ENCODE measurements at places on chromosomes 4 and X.

- no peaks in the 10 kb centered on the region for H3K27me3 ChIP-seq
- H3K27ac ChIP-seq, result no peak overlapping the region
- DNase-seq, result no peak
- H3K4me3 ChIP-seq, result no peak overlapping the region
- H3K4me1 ChIP-seq, result peaks cover 14% of the 10 kb centered on the region
Observed at GRCh38 chrX:63744850-63745394, 40.1 kb downstream of the ARHGEF9 start.

GRCh38 chr4:146981651-146982050, 36.0 kb upstream of the TTC29 start:
- no peaks in the 10 kb centered on the region for H3K36me3 ChIP-seq
- peaks cover 1% of the 10 kb centered on the region for H3K4me1 ChIP-seq
- H3K4me3 ChIP-seq, result no peak overlapping the region
- peak; percentile 61 for DNase-seq
- peaks cover 17% of the 10 kb centered on the region for H3K27me3 ChIP-seq

GRCh38 chr4:37762294-37762990, 64.0 kb upstream of the PGM2 start:
- no peaks in the 10 kb centered on the region for H3K36me3 ChIP-seq
- H3K27ac ChIP-seq, result no peak overlapping the region
- DNase-seq, result no peak
- no peaks in the 10 kb centered on the region for H3K4me1 ChIP-seq

GRCh38 chrX:71814123-71814912, 51.2 kb downstream of the CXorf49B start:
- H3K4me1 ChIP-seq, result no peaks in the 10 kb centered on the region
- H3K4me3 ChIP-seq, result no peak overlapping the region
- H3K36me3 ChIP-seq, result no peaks in the 10 kb centered on the region
- no peak overlapping the region for H3K27ac ChIP-seq
- no peaks in the 10 kb centered on the region for H3K27me3 ChIP-seq

GRCh38 chr4:53122280-53123116, 243.4 kb downstream of the SCFD2 start:
- H3K27me3 ChIP-seq, result no peaks in the 10 kb centered on the region
- peaks cover 25% of the 10 kb centered on the region for H3K4me1 ChIP-seq
- H3K4me3 ChIP-seq, result no peak overlapping the region

DNA sequence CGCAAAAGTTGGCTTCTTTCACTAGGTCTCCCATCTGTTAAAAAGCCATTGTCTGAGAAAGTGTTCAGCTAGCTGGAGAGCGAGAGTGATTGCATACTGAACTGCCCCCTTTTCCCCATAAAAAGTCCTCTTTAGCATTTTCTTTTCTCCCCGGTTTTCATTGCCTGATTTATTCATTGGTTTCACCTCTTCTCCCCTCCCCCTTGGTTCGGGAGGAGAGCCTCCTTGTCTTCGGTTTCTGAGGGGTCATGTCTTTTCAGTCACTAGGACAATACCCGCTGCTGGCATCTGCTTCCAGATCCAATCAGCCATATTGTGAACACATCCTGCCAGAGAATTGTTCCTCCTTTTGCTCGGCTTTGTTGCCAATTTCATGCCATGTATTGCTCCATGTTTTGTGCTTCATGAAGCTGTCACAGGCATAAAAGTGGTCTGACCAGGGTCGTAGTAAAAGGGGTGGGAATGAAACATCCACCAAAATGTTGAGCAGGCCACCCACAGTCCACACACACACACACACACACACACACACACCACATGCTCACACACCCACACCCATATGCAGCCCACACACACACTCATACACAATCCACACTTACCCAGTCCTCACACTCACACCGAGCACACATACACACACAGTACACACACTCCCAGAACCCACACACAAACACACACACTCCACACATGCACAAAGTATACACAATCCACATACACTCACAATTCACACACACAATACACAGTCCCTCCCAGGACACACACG, 136.0 kb downstream of the NKX6-1 start:
- H3K27me3 ChIP-seq, result no peaks in the 10 kb centered on the region
- no peak overlapping the region for H3K27ac ChIP-seq
- H3K4me3 ChIP-seq, result no peak overlapping the region
- no peaks in the 10 kb centered on the region for H3K36me3 ChIP-seq
- no peak for DNase-seq

- peaks cover 4% of the 10 kb centered on the region for H3K36me3 ChIP-seq
- peaks cover 6% of the 10 kb centered on the region for H3K4me1 ChIP-seq
- DNase-seq, result no peak
- no peaks in the 10 kb centered on the region for H3K27me3 ChIP-seq
Observed at GRCh38 chrX:13764281-13764680, 29.7 kb downstream of the OFD1 start.

DNA sequence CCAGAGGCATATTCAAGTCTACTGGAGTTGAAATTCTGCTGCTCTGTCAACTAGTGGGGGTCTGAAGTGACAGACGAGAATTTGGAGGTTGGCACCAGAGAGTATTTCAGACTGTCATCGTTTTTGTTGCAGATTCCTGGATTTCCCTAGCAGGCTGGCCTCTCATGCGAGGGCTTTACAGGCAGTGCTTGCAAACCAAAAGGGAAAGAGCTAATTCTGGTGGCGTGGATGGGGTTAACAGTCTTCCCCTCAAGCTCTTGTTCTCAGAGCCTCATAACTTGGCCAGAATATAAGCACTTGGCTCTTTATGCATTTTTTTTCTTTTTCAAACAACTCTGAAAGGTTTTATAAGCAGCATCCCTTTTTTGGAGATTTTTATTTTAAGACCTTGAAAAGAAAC, at the start of gene SPARCL1:
SPARCL1 (minus strand) TSS at position 190 of the 400 bp plus-strand sequence. CDS start 29,802 bp downstream, outside the sequence.
- H3K36me3 ChIP-seq, result no peaks in the 10 kb centered on the region
- no peaks in the 10 kb centered on the region for H3K27me3 ChIP-seq
- H3K4me3 ChIP-seq, result no peak within 1 kb of the TSS
- H3K27ac ChIP-seq, result no peak within 1 kb of the TSS
- DNase-seq, result no peak

DNA sequence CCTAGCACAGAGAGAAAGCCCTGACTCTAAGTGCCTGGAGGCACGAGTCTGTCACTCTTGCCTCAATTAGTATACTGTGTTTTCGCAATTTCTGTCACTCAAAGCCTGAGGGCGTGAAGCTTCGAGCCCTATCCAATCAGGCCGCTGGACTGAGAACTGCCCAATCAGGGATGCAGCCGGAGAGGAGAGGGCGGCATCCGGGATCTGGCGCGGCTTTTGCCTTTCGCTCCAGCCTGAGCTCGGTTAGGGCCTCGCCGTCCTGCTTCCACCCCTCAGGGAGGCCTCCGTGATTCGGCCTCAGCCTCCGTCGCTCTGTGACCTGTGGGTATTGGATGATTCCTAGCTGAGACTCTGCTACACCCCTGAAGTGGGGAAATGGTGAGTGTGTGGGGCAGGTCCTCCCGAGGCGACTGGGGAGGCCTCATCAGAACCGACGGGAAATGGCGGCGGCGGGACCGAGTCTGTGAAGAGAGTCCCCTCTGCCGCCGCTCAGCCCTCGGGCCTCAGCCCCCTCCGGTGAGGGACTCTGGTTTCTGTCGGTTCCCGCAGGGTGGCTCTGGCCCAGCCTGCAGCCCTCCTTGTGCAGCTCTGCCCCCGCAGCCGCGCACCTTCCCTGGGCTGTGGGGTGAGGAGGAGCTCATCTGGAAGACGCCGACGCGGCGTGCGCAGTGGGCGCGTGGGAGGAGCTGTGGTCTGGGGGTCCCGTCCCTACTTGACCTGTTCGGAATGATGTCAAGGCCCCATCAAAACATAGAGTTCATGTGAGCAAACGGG, 48.5 kb downstream of the ZNF141 start:
- DNase-seq, result no peak
- no peak overlapping the region for H3K27ac ChIP-seq
- H3K4me1 ChIP-seq, result no peaks in the 10 kb centered on the region
- peak overlapping the region; percentile 69 for H3K4me3 ChIP-seq
- H3K27me3 ChIP-seq, result no peaks in the 10 kb centered on the region
- H3K36me3 ChIP-seq, result no peaks in the 10 kb centered on the region

- H3K27ac ChIP-seq, result no peak overlapping the region
- H3K36me3 ChIP-seq, result peaks cover 3% of the 10 kb centered on the region
- H3K27me3 ChIP-seq, result no peaks in the 10 kb centered on the region
- DNase-seq, result no peak
- no peak overlapping the region for H3K4me3 ChIP-seq
Observed at GRCh38 chrX:24515447-24515846, 50.4 kb downstream of the PDK3 start.

DNA sequence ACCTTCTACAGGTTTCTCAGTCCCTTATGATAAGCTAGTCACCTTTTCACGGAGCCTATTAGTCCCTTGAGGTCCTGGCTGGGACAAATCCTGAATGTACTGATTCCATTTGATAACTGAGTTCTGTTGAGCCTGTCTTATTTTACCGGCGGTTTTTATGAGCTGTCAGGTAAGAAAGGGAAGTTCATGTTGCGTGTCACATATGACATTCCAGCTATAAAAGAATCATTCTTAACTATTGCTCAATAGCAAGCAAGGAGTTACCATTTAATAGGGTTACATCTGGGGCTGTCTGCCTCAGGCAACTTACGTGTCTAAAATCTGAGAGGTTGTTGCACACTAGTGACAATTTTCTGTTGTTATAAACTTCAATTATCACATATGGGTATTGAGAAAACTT, 394.6 kb downstream of the TECRL start:
- H3K27me3 ChIP-seq, result no peaks in the 10 kb centered on the region
- H3K27ac ChIP-seq, result no peak overlapping the region
- no peaks in the 10 kb centered on the region for H3K36me3 ChIP-seq
- no peak for DNase-seq

DNA sequence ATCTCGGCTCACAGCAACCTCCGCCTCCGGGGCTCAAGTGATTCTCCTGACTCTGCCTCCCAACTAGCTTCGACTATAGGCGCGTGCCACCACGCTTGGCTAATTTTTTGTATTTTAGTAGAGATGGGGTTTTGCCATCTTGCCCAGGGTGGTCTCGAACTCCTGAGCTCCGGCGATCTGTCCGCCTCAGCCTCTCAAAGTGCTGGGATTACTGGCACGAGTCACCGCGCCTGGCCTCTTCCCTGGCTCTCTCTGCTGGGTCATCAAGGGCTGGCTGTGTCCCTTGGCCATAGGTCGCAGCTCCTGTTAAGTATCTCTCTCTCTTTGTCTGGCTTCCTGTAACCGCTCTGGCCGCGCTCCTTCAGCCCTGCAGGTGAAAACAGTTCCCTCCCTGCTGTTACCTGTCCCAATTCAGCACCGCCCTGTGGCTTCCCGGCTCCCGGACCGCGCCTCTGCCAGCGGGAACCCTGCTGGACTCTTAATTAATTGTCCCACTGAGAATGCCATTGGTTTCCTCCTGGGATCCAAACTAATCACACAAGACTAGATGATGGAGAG, 1.3 kb upstream of the RGS12 start:
- H3K4me3 ChIP-seq, result peak overlapping the region; percentile 94
- no peak for DNase-seq
- peaks cover 18% of the 10 kb centered on the region for H3K4me1 ChIP-seq
- H3K27me3 ChIP-seq, result no peaks in the 10 kb centered on the region
- no peaks in the 10 kb centered on the region for H3K36me3 ChIP-seq

- no peak overlapping the region for H3K4me3 ChIP-seq
- no peaks in the 10 kb centered on the region for H3K27me3 ChIP-seq
- no peak for DNase-seq
- no peaks in the 10 kb centered on the region for H3K4me1 ChIP-seq
- H3K36me3 ChIP-seq, result no peaks in the 10 kb centered on the region
Observed at GRCh38 chr4:129908117-129908516, 812.2 kb downstream of the C4orf33 start.

GRCh38 chr4:2036866-2037265, 22.3 kb upstream of the NAT8L start:
- DNase-seq, result no peak
- H3K27ac ChIP-seq, result no peak overlapping the region
- H3K4me1 ChIP-seq, result no peaks in the 10 kb centered on the region
- no peak overlapping the region for H3K4me3 ChIP-seq
- no peaks in the 10 kb centered on the region for H3K36me3 ChIP-seq
- H3K27me3 ChIP-seq, result peaks cover 18% of the 10 kb centered on the region

DNA sequence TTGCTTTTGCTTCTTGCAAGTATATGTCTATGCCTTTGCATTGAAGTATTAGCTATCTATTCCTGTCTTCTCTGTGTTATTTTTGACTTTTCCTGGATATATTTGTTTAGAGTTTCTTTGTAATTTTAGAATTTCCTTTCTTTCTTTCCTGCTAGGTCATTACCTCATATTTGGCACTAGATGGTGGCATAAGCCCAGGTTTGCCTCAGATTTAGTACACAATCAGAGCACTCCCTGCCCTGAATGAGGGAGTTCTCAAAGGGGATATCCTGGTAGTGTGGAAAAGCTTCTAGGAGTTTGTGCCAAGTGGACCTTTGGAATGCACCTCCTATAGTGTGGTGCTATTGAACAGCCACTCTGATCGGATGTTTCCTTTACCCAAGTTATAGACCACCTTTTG, 181.6 kb downstream of the UGT8 start:
- no peak overlapping the region for H3K27ac ChIP-seq
- peak; percentile 29 for DNase-seq
- H3K36me3 ChIP-seq, result no peaks in the 10 kb centered on the region
- peaks cover 8% of the 10 kb centered on the region for H3K4me1 ChIP-seq

GRCh38 chr4:100875296-100876068, 357.7 kb upstream of the EMCN start:
- no peak overlapping the region for H3K27ac ChIP-seq
- DNase-seq, result no peak
- no peaks in the 10 kb centered on the region for H3K27me3 ChIP-seq
- H3K4me3 ChIP-seq, result no peak overlapping the region
- H3K4me1 ChIP-seq, result no peaks in the 10 kb centered on the region

DNA sequence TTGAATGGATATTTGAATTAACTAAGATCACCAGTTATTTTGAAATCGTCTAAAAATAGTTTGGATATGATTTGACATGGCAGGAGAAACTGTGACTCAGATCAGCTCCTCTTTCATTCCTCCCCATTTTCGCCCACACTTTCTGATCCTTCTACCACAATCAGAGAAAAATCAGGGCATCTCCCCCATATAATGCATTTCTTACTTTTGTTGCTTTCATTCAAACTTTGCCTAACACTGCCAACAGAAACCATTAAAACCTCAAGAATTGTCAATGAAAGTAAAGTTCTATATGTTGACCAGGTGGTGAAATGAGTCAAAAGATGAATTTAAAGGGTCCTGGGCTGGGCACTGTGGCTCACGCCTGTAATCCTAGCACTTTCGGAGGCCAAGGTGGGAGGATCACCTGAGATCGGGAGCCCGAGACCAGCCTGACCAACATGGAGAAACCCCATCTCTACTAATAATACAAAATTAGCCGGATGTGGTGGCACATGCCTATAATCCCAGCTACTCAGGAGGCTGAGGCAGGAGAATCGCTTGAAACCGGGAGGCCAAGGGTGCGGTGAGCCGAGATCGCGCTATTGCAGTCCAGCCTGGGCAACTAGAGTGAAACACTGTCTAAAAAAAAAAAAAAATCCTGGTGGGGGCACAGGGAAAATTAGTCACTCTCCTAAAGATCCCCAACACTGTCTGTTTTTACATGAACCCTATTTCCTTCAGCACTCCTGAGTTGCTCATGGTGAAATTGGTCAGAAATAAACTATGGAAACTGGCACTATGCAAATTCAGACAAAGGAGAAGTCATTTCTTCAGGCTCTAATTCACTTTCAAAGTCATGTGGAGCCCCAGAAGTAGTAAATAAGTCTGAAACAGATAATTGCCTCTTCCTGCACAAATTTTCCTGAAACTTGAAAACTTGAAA, 122.8 kb upstream of the NOCT start:
- peaks cover 5% of the 10 kb centered on the region for H3K4me1 ChIP-seq
- DNase-seq, result no peak
- H3K4me3 ChIP-seq, result no peak overlapping the region
- H3K27ac ChIP-seq, result no peak overlapping the region
- H3K36me3 ChIP-seq, result no peaks in the 10 kb centered on the region
- no peaks in the 10 kb centered on the region for H3K27me3 ChIP-seq

- no peaks in the 10 kb centered on the region for H3K36me3 ChIP-seq
- peaks cover 10% of the 10 kb centered on the region for H3K27me3 ChIP-seq
- DNase-seq, result no peak
- no peak overlapping the region for H3K4me3 ChIP-seq
- no peak overlapping the region for H3K27ac ChIP-seq
Observed at GRCh38 chrX:120306630-120307029, 4.6 kb downstream of the TMEM255A start.

Measured in neuronal stem cell (in vitro differentiated cells).